ENCODE measurements at places on chromosomes 5 and 9. TPM values are rescaled to one million over a fixed set of nuclear protein-coding genes. Genes with fewer than 3 reads are reported as not detected.

DNA sequence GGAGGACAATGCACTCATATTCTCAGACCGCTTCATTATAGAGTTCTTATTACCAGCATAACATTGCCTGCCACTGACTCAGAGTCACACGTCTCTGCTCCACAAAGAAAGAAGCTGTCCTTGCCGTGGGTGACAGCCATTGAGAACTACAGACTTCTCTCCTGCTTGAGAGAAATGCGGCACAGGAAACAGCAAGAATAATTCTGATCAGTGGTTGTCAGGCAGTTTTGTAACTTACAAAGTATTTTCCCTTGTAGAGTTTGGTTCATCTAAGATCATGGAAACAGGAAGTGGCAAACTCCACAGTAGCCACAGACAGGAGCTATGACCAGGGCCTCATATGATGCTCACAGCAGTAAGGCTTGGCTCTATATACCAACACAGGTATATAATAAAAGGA is 47.0 kb downstream of the KCNV2 start:
- no peak overlapping the region for H3K4me3 ChIP-seq
- no peak for DNase-seq
- no peaks in the 10 kb centered on the region for H3K4me1 ChIP-seq
- H3K36me3 ChIP-seq = no peaks in the 10 kb centered on the region
- H3K27me3 ChIP-seq = no peaks in the 10 kb centered on the region

DNA sequence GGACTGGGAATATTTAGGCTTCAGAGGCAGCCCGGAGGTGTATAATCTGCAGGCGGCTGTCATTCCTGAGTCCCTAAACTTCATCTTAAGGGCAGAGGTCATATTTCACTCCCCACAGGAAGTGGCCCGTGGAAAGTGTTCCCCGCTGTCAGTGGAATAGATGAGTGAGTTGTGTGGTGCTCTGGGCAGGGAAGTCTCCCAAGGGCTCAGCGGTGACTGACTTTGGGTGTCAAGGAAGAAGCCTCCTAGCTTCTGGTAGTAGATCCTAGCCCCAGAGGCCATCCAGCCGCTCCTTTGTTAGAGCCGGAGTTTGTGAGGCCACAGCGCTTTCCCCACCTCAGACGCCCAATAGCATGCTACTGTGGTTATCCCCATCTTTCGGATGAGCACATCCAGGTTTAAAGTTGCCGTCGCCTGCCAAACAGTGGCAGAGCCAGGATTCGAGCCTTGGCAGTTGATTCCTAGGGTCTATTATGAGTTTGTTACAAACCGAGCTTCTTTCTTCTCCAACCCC is 38.9 kb upstream of the TIFAB start:
- H3K27ac ChIP-seq = no peak overlapping the region
- DNase-seq = no peak
- H3K4me1 ChIP-seq = no peaks in the 10 kb centered on the region
- no peaks in the 10 kb centered on the region for H3K36me3 ChIP-seq
- H3K27me3 ChIP-seq = peaks cover 39% of the 10 kb centered on the region
- H3K4me3 ChIP-seq = no peak overlapping the region

The CCDC192 gene
- not detected for polyA plus RNA-seq

GRCh38 chr5:33641744-33642505 is 201.2 kb downstream of the TARS1 start:
- DNase-seq = no peak
- H3K4me3 ChIP-seq = no peak overlapping the region
- no peaks in the 10 kb centered on the region for H3K27me3 ChIP-seq
- H3K27ac ChIP-seq = no peak overlapping the region

- no peaks in the 10 kb centered on the region for H3K36me3 ChIP-seq
- no peak overlapping the region for H3K27ac ChIP-seq
- no peak for DNase-seq
- H3K4me3 ChIP-seq = no peak overlapping the region
- no peaks in the 10 kb centered on the region for H3K4me1 ChIP-seq
Observed at GRCh38 chr9:13432904-13433303, 153.4 kb upstream of the MPDZ start.

The OR1J2 gene
- not detected for polyA plus RNA-seq

DNA sequence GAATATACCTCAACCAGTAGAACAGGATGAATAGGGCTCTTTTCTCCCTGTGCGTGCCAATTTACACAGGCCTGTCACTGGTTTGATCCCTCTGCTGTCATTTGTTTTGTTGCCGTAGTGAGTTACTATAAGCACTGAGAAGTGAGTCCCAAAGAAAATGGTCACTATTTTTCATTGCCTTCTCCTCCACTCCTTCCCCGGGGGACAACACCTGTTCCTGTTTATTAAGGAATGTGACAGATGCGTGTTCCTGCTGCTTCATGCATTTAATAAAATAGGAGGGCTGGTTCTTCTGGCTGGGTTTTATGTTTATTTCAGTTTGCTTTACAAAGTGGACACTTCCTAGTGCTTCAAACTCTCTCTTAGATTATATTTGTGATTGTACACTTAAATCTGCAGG is 6.4 kb downstream of the THBS4 start:
- no peak for DNase-seq
- H3K36me3 ChIP-seq = no peaks in the 10 kb centered on the region
- H3K4me3 ChIP-seq = no peak overlapping the region
- no peak overlapping the region for H3K27ac ChIP-seq

The DDX4 gene
- 0.07 TPM for polyA plus RNA-seq

GRCh38 chr5:178080618-178081410 is 32.5 kb upstream of the N4BP3 start:
- H3K36me3 ChIP-seq = no peaks in the 10 kb centered on the region
- H3K27me3 ChIP-seq = no peaks in the 10 kb centered on the region
- no peak overlapping the region for H3K4me3 ChIP-seq
- H3K4me1 ChIP-seq = peaks cover 5% of the 10 kb centered on the region

DNA sequence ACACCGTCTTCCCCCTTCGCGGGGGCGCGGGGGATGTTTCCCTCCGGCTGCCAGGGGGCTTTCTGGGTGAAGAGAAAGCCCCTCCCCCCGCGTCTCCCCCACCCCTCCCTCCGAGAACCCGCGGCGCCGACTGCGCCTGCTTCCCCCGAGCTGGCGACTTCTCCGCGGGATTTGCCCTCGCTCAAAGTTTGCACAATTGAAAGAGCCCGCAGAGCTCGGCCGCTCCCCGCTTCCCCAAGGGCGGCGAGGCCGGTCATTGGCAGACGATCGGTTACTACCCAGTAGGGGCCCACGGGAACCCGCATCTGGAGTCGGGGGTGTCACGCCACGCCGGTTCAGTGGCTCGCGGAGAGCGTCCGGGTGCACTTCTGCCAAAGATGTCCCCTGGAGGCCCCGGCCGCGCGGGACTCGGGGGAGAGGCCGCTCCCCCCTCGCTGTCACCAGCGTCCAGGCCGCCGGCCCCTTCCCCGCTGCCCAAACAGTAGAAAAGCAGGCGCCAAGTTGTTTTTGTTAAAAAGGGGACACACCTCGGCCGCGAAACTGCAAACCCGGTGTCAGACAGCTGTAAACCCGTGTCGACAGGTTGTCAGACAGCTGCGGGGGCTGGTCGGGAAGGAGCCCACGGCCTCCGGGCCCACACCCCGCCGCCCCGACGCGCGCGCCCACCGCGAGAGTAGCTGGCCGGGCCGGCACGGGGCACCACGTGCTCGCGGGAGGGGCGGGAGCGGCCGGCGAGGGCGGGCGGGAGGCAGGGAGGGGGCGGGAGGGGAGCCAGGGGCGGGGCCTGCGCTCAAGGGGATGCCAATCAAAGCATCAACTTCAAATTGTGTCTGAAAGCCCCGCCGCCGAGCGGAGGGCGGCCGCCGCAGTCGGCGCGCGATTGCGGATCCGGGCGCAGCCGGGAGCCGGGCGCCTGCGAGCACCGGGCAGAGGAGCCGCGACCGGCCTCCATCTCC is at the start of gene IRX1:
TSS of gene IRX1 (plus strand) at position 827 of the 956 bp plus-strand sequence. CDS start 274 bp downstream, outside the sequence.
- no peak for DNase-seq
- H3K27ac ChIP-seq = no peak within 1 kb of the TSS
- peaks cover 59% of the 10 kb centered on the region for H3K27me3 ChIP-seq
- no peak within 1 kb of the TSS for H3K4me3 ChIP-seq

DNA sequence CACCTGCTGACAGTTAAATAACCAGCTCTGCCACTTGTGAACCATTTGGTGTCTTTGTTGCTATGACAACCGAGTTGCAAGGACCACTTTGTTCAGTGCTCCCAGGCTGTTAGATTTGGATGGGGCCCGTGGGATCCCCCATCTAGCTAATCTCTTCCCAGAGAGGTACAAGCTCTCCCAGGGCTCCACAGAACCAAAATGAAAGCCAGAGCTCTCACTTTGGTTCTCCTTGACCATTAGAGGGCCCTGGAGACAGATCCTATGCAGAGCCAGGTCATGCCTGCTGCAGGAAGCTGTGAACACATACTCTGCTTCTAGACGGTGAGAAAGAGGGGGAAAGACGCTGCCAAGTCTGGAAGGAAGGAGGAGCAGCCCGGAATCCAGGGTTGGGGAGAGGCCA is 224.6 kb downstream of the GABBR2 start:
- no peaks in the 10 kb centered on the region for H3K4me1 ChIP-seq
- DNase-seq = no peak
- H3K36me3 ChIP-seq = no peaks in the 10 kb centered on the region
- H3K27ac ChIP-seq = no peak overlapping the region
- H3K4me3 ChIP-seq = no peak overlapping the region

DNA sequence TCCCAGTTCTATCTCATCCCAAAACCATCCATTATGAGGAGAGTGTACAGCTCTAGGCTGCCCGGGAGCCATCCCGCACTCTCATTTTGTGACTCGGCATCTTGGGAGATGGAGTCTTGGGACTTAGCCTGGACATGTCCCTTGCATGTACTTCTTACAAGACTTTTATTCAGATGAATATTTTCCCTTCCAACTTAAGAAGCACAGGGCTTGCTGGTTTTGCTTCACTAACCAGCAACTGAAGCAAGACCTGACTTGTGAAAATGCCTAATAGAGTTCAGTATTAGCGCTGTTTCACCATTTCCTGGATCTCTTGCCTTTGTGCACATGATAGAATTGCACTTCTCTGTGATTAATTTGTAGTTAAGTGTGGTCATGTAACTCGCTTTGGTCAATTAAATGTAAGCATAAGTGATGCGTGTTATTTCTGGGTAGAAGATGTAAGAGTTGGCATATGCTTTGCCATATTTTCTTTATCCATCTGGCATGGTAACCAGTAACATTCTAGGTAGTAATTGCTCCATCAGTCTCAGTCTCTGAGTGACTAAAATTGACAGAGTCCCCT is 55.8 kb downstream of the PDCD1LG2 start:
- H3K27ac ChIP-seq = no peak overlapping the region
- H3K27me3 ChIP-seq = no peaks in the 10 kb centered on the region
- peaks cover 5% of the 10 kb centered on the region for H3K4me1 ChIP-seq

DNA sequence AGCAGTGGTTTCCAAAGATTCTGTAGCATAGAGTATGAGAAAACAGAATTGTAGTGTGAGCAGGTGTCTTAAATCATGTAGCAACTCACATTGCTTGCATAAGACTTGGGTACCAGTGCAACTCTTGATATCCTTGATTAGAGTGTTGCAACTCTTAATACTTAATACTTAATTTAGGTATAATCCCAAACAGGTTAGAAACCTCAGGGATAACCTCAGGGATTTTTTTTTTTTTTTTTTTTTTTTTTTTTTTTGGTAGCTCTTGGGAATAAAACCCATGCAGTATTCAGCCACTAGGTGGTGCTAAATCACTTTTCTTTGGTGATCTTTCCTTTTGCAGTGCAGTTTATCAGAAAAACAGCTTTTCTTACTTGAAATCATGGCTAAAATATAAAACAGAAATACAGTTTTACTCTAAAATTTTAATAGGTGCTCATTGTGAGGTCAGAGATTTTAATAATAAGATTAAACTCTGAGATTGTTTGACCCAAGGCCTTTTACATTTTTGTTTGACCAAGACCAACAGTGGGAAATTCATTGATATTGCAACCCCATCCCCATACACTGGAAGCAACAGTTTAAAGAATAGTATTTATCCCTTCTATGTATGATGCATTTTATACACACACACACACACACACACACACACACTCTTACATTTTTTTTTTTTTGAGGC is 55.3 kb downstream of the ERAP1 start:
- no peaks in the 10 kb centered on the region for H3K36me3 ChIP-seq
- H3K4me1 ChIP-seq = no peaks in the 10 kb centered on the region
- DNase-seq = peak; percentile 72
- no peak overlapping the region for H3K4me3 ChIP-seq
- no peaks in the 10 kb centered on the region for H3K27me3 ChIP-seq

DNA sequence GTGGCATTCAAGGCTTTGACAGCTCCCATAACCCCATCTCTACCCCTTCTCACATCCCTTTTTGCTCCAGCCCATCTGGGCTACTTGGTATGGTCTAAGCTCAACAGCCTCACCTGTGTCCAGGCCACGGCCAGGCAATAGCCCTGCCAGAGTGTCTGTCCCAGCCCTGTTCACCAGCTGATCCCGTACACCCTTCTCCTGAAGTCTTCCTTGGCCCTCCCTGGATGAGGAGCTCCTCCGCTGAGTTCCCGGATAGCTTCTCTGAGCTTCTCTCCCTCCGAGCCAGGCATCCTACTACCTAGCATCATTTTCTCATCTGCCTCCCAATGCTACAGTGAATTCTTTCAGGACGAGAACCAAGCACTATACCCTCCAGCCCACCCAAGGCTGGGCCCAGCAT is 208.2 kb downstream of the DAB2IP start:
- H3K4me3 ChIP-seq = no peak overlapping the region
- no peaks in the 10 kb centered on the region for H3K27me3 ChIP-seq
- no peak overlapping the region for H3K27ac ChIP-seq
- DNase-seq = no peak
- H3K36me3 ChIP-seq = no peaks in the 10 kb centered on the region
- H3K4me1 ChIP-seq = no peaks in the 10 kb centered on the region

The SV2C gene
- polyA plus RNA-seq = not detected

GRCh38 chr9:68727636-68728035 is 22.6 kb downstream of the PIP5K1B start:
- no peaks in the 10 kb centered on the region for H3K27me3 ChIP-seq
- H3K27ac ChIP-seq = no peak overlapping the region
- no peak for DNase-seq
- H3K36me3 ChIP-seq = no peaks in the 10 kb centered on the region
- no peak overlapping the region for H3K4me3 ChIP-seq
- H3K4me1 ChIP-seq = no peaks in the 10 kb centered on the region

DNA sequence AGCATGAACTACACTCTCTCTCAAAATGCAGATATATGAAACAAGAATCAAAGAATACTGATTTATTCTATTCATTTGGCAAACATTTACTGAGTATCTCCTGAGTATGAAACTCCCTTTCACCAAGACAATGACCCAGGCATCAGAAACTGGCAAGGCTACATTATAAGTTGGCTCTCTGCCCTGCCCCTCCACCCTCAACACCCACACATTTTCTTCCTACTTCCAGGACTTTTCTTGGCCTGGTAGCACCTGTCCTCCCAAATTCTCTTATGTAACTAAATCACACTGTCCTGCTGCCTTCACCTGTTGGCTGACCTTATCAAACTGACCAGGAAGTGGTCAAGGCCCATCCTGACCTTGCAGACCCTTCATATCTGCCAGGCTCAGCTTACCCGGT is 3.5 kb downstream of the RASEF start:
- no peaks in the 10 kb centered on the region for H3K36me3 ChIP-seq
- no peak for DNase-seq
- H3K27ac ChIP-seq = no peak overlapping the region
- H3K4me1 ChIP-seq = no peaks in the 10 kb centered on the region
- H3K4me3 ChIP-seq = no peak overlapping the region
- peaks cover 8% of the 10 kb centered on the region for H3K27me3 ChIP-seq

The CACNA1B gene
- not detected for polyA plus RNA-seq

Data from B cell (primary cell).